ENCODE measurements at places on chromosomes 1 and 21. TPM values are rescaled to one million over a fixed set of nuclear protein-coding genes. Genes with fewer than 3 reads are reported as not detected.

- DNase-seq = no peak
Observed at GRCh38 chr1:42541104-42541503, 78.0 kb downstream of the CCDC30 start.

- no peak for DNase-seq
Observed at GRCh38 chr1:48055876-48056764, 58.9 kb upstream of the TRABD2B start.

DNA sequence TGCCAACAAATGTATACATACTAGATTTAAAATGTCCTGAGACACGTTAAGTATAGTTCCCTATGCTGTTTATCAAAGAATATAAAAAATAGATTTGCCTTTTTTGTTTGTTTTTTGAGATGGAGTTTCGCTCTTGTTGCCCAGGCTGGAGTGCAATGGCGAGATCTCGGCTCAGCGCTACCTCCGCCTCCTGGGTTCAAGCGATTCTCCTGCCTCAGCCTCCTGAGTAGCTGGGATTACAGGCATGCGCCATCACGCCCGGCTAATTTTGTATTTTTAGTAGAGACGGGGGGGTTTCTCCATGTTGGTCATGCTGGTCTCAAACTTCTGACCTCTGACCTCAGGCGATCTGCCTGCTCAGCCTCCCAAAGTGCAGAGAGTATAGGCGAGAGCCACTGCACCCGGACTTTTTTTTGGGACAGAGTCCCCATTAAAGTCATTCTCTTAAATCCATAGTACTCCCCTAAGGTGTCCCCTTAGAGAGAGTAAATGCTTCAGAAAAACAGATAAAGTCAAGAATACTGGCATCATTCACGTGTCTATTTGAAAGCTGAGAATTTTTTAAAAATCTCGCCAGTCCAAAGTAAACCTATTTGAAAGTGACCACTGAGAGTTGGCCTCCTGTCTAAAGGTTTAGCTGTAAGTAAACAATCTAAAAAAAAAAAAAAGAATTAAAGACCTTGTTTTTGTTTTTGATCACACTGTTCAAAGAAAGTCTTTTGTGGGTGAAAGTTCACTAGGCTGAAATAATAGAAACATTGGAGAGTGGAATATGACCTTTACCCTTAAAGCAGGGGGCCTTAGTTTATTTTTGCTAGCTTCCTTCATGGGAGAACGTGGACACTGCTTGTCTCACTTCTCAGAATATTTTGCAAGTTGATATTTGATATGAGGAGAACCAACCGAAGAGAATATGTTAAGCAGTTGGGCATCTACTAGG is 48.0 kb upstream of the SLC16A1 start:
- no peak for DNase-seq

DNA sequence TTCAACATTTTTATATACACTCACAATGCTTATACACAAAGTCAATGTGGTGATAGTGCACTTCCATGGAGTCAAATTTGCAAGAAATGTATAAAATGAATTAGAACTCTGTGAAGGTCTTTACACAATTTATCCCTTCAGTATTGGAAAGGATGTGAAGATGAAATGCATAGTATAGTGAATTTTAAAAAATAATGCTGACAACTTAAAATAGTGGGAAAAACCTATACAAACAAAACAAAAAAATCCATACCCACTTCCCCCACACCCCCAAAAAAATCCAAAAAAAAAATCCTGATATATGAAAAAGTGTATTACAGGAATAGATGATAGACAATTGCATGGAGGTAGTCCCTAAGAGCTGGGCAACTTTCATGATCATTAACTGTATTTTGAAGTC is 165.3 kb downstream of the HLX start:
- no peak for DNase-seq

KLF17 gene
- polyA plus RNA-seq = 0.14 TPM

MORN1 gene
- 4.2 TPM for polyA plus RNA-seq

FCMR gene
- 0.09 TPM for polyA plus RNA-seq

DNA sequence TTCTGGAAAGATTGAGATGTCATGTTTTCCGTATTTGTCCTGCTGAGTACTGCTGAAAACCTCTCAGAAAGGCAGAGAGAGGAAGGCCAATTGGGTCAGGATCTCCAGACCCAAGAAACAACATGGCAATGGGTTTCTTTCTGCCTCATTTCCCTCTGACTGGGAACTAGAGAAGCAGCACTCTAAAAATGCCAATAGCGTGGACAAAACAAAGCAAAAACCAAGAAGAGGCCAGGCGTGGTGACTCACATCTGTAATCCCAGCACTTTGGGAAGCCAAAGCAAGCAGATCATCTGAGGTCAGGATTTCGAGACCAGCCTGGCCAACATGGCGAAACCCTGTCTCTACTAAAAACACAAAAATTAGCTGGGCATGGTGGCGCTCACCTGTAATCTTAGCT is 18.3 kb downstream of the TNFRSF9 start:
- peak; percentile 57 for DNase-seq

DNA sequence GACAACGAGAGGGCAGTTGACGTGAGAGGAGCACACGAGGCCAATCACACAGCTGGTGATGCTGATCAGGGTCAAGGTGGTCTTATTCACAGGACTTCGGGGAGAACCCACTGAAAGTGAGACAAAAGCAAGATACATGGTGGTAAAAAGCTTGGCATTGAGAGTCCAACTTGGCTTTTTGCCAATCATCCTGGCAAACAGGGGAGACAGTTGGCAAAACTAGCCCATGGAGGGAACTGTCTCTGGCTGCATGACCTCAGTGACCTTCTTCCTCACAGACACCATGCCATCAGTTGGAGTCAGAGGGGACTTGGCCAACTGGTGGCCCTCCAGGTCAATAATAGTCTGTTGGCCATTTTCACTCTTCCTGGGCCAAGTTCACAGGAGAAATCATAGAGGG is 139.9 kb downstream of the ASTN1 start:
- no peak for DNase-seq

- no peak for DNase-seq
Observed at GRCh38 chr1:13813398-13814012, 113.5 kb downstream of the PRDM2 start.

ZNF124 gene
- 3.0 TPM for polyA plus RNA-seq

DNA sequence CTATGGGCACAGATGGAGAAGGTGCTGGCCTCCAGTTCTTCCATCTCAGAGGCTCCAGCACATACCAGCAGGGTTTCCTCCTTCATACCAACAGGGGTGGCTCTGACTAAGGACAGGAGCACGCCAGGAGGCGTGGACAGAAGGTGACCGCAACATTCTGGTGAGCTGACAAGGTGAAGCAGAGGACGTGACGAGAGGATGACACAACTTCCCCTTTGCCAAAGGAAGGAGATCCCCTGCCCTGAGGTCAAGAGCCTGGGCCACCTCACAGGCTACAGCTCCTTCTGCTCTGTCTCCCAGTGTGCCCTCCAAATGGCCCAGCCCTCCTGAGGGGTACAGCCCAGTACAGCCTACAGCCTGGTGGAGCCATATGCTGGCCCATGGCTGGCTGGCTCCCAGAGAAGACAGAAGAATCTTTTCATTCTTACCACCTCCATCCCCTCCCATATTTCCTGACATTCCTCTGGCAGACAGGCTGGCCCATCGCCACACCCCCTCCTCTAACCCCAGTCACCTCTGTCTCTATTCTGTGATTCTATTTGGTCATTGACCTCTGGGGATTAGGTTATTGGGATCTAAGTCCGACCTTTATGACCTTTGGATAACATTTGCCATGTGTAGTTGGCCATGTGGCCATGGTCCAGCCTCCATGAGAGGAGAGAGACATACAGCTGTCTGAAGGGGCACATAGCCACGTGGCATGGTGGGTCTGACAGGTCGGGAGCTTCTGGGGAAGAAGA is 5.1 kb upstream of the LAMB3 start:
- no peak for DNase-seq

GBP1 gene
- polyA plus RNA-seq = 40.1 TPM

NUP210L gene
- not detected for polyA plus RNA-seq

DNA sequence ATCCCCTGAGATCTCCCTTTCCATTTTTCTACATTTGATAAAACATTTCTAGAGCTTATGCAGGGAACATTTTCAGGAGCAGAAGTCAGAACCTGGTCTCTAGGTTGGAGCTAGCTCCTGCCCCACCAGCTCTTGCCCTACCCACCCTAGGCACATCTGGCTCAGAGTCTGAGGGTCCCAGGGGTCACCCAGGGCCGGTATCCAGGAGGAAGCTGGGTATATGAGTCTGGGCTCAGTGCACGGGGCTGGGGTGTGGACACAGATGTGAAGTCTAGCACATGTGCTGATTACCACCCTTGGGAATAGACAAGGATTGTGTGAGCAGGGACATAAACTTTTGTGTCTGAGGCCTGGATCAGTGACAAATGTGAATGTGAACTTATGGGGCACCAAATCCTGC is 95.4 kb downstream of the MATN1 start:
- no peak for DNase-seq

NBPF8 gene
- 24.4 TPM for polyA plus RNA-seq

C1QB gene
- polyA plus RNA-seq = not detected

BTBD19 gene
- polyA plus RNA-seq = 16.0 TPM

COL11A1 gene
- 4.6 TPM for polyA plus RNA-seq

CNTN2 gene
- polyA plus RNA-seq = not detected

- DNase-seq = no peak
Observed at GRCh38 chr1:6331543-6332273, 61.9 kb downstream of the ACOT7 start.

DNA sequence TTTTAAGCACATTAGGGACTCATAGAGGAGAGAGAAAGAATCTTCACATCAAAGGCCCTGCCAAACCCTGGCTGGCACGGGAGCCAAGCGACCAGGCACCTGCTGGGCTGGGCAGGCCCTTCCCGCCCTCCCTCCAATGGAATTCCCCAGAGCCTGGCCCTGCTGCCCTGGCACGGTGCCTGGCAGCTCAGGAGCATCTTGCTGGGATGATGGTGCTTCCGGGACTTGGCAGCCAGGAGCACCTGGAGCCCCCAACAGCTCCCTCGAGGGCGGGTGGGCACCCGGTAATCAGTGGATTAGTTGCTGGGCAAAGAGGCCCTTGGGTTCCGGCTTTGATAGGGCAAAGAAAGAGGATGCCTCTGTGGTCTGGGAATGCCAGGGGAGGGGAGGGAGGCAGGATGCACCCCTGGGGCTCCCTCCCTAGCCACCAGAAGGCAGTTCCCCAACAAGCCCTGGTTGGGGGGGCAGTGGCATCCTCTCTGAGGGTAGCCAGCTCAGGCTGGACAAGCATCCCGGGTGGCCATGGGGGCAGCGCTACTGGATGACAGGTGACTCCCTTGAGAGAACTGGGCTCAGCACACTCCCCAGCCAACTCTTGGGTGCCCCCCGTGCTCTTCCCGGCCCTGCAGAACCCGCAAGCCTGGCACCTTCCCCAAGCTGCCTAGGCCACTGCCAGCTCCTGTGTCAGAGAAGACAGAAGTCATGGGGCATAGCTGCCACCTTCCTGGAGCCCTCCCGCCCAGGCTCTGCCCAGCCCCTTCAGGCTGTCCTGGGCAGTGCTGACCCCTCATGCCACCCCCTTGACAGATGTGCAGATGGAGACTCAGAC is 26.4 kb downstream of the KRTAP10-1 start:
- DNase-seq = no peak

- no peak for DNase-seq
Observed at GRCh38 chr1:220527279-220527907, 543 bp upstream of the MARK1 start.

TSACC gene
- 0.75 TPM for polyA plus RNA-seq

DNA sequence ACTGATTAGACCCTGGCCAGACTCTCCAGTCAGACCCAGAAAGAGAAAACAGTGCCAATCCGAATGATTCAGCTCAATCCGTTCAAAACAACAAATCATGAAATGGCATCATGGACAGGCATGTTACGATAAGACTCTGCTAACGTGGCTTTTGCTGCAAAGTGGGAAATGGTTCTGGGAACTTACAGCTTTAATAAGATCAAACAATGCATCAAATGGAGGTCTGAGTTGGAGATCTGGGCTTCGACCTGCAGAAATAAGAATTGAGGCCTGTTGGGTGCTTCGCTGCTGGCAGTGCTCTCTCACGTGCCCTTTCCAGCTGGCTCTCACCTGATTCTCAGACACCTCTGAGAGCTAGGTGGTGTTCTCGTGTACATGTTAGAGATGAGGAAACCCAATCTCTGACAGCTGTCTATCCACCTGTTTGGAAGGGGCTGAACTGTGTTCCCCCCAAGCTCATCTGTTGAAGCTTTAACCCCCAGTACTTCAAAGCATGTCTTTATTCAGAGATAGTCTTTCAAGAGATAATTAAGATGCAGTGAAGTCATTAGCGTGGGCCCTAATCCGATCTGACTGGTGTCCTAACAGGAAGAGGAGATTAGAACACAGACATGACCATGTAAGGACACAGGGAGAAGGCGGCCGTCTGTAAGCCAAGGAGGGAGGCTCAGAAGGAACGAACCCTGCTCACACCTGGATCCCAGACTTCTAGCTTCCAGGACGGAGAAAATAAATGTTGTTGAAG is 45.5 kb upstream of the ETS2 start:
- peak; percentile 52 for DNase-seq

GRCh38 chr1:235421751-235422150 is 54.5 kb downstream of the TBCE start:
- no peak for DNase-seq

DNA sequence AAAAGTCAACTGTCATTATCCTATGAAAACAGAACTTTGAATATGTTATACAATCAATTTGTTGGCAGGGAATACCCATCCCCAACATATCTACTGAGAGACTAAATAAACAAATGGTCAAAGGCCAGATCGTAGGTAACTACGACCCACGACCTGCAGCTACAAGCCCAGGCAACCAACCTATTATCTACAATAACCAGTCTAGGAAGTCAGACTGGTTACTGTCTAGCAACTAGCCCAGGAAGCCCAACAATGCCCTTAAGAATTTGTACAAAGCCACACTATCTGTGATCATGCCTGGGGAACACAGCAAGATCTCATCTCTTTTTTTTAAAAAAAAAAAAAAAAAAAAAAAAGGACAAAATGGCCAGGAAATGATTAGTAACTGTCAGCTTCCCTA is 58.7 kb downstream of the SMYD3 start:
- DNase-seq = no peak

DNA sequence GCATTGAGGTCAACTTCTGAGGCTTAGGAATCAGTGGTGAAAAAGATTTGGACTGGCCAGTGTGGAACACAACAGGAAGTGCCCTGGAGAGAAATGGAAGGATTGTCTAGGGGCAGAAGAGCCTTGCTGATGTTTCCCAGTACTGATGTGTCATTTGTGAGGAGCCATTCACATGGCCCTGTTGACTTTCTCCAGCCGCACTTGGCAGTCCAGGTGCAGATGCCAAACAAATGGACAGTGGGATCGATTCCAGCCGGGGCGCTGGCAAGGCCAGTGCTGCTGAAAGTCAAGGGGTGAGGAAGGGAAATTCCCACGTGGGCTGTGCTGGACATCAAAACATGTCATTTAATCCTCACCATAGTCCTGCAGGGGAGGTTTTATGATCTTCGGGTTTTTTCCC is 4.9 kb upstream of the TRIM63 start:
- no peak for DNase-seq

- no peak for DNase-seq
Observed at GRCh38 chr1:110242062-110242461, 31.9 kb downstream of the KCNC4 start.

- DNase-seq = no peak
Observed at GRCh38 chr21:16330908-16331268, 601.1 kb downstream of the USP25 start.

DNA sequence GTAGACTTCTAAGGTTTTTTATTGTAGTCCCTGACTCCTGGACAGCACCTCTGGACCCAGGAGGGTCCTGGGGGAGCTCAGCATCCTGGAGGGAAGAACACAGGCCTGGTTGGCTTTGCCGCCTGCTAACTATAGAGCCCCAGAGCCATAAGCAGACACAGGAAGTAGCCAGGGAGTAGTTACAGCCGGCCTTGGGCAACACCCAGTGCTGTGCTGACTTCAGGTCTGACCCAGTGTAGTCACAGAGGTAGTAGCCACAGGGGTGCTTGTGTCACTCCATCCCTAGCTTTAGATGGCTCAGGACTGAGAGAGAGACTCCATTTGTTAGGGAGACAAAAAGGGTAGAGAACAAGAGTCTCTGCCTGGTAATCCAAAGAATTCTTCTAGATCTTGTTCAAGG is 21.9 kb downstream of the MCOLN2 start:
- no peak for DNase-seq

TNNI3K gene
- 1.3 TPM for polyA plus RNA-seq
